Lung microvascular endothelial cell (primary cell): ENCODE measurements at places on chromosomes 13 and 19. TPM values are rescaled to one million over a fixed set of nuclear protein-coding genes. Genes with fewer than 3 reads are reported as not detected.

Gene ERFL
- total RNA-seq = not detected in 2 replicates

Gene CRLF1
- total RNA-seq = not detected in 2 replicates

Gene GRIK5
- not detected in 2 replicates for total RNA-seq

Gene KCTD4
- total RNA-seq = not detected in 2 replicates

Gene UBXN6
- total RNA-seq = 81.9 and 99.8 TPM in 2 replicates

Gene GAS6
- 54.5 and 130 TPM in 2 replicates for total RNA-seq

Gene SOHLH2
- under 0.01 and 0.20 TPM in 2 replicates for total RNA-seq

Gene ZNF90
- 0.60 and 0.65 TPM in 2 replicates for total RNA-seq

Gene RASIP1
- 51.4 and 74.0 TPM in 2 replicates for total RNA-seq

Gene ZSWIM4
- 7.8 and 11.3 TPM in 2 replicates for total RNA-seq

Gene PRTN3
- total RNA-seq = not detected in 2 replicates

Gene ZNF888
- total RNA-seq = 4.1 and 5.2 TPM in 2 replicates

Gene ALG11
- total RNA-seq = 11.3 and 17.9 TPM in 2 replicates

Gene TRAPPC6A
- 22.9 and 36.1 TPM in 2 replicates for total RNA-seq

Gene IZUMO1
- total RNA-seq = 0.20 and 0.22 TPM in 2 replicates

Gene ZNF440
- 4.8 and 9.5 TPM in 2 replicates for total RNA-seq

Gene ZSCAN4
- total RNA-seq = not detected in 2 replicates

Gene PLK5
- total RNA-seq = not detected in 2 replicates

Gene TNFSF13B
- total RNA-seq = under 0.01 and 0.60 TPM in 2 replicates

Gene PODNL1
- total RNA-seq = not detected in 2 replicates

Gene CAPN12
- under 0.01 TPM in 2 replicates for total RNA-seq

Gene CAPS
- total RNA-seq = 2.4 and 4.6 TPM in 2 replicates

Gene TLE6
- total RNA-seq = 0.99 and 1.1 TPM in 2 replicates

Gene NLRP11
- total RNA-seq = under 0.01 TPM in 2 replicates

Gene HIF3A
- total RNA-seq = 13.5 and 54.6 TPM in 2 replicates

Gene ZNF208
- total RNA-seq = under 0.01 and 0.99 TPM in 2 replicates

Gene LPAR2
- 0.40 and 0.44 TPM in 2 replicates for total RNA-seq

Gene ZNF439
- total RNA-seq = 0.22 and 2.8 TPM in 2 replicates

Gene ZNF132
- 4.1 and 6.9 TPM in 2 replicates for total RNA-seq

Gene CACNG6
- total RNA-seq = 0.20 and 1.5 TPM in 2 replicates

Gene UBE2L5
- total RNA-seq = not detected in 2 replicates

Gene ZFP36
- total RNA-seq = 0.44 and 4.0 TPM in 2 replicates

Gene CRX
- not detected in 2 replicates for total RNA-seq

Gene LILRB1
- not detected in 2 replicates for total RNA-seq

Gene EXOC3L2
- 0.20 and 0.44 TPM in 2 replicates for total RNA-seq

Gene GARRE1
- 25.1 and 26.8 TPM in 2 replicates for total RNA-seq

Gene OVOL3
- total RNA-seq = not detected in 2 replicates

Gene PCDH8
- under 0.01 TPM in 1 of 2 replicates, not detected in the other for total RNA-seq

Gene C19orf73
- total RNA-seq = 0.22 and 0.40 TPM in 2 replicates

Gene B3GNT8
- 2.2 and 3.0 TPM in 2 replicates for total RNA-seq

Gene CYP2A7
- total RNA-seq = not detected in 2 replicates

Gene RXFP2
- not detected in 2 replicates for total RNA-seq

Gene C19orf38
- total RNA-seq = 0.20 TPM in 1 of 2 replicates, not detected in the other

Gene PSG1
- total RNA-seq = 0.22 TPM in 1 of 2 replicates, not detected in the other

Gene ZIM2
- not detected in 2 replicates for total RNA-seq

Gene BCAM
- total RNA-seq = 11.8 and 34.3 TPM in 2 replicates

Gene MADCAM1
- total RNA-seq = under 0.01 TPM in 1 of 2 replicates, not detected in the other

Gene SULT2A1
- total RNA-seq = not detected in 2 replicates
